ENCODE measurements at places on chromosomes 11 and 22.

DNA sequence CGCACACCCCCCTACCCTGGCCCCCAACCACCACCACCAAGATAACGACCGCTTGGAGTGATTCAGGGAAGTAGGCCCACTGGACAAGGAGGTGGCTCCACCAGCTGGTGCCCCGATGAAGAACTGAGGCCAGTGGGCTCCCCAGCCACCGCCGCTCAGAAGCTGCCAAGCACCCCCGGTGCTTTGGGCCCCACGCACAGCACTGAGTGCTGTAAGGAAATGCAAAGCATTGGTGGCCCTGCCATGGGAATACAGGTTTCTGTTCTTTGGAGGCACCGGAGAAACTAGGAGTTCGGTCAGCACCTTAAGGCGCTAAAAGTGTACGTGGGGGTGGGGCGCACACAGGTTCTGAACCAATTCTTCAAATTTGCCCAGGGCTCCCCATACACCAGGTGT, 664 bp upstream of the PRSS23 start:
- no peak for DNase-seq

GRCh38 chr22:46201059-46201757, 48.9 kb downstream of the CDPF1 start:
- no peak for DNase-seq

DNA sequence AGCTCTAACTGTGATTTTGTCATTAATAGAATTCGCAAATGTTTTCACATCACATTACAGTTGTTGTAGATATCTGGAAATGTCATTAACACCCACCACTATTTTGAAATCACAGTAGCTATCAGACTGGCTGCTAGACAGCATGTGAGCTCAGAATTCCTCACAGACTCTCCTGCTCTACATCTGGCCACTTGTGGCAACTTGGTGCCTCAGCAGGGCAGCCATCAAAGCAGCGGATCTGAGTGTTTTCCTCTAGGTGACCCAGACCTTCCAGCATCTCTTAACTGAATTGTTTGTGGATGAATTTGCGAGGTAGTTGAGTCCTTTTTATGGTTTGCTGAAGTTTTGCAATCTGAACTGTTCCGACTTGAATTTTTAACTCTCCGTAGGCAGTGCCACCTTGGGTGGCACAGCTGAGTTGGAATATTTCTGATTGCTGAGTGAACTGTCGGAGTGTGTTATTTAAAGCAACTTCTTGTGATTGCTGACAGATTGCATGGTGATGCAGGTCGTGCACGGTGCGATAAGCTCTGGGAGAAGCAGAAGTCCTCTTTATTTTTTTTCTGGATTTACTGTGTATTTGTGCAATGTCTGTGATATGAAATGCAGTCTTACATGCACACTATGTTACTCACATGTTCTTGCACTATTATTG, 114.0 kb upstream of the PLET1 start:
- DNase-seq = no peak

GRCh38 chr11:27291302-27291889, 71.6 kb downstream of the CCDC34 start:
- DNase-seq = peak; percentile 3

DNA sequence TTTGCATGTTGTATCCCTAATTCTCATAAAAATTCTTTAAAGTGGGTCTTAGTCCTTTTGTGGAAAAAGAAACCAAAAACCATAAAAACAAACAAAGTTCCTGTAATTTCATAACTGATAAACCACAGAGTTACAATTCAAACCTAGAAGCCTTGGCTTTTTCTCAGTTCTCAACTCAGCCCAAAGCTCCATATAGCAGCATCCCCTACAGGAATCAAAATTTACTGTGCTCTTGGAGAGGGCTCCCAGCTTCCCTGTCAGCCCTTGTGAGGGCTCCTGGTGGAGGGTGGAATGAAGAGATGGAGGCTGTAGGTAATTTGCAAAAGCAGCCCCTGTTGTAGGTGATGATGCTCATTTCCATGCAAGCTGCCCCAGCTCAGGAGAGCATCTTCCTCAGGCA, 506.1 kb upstream of the KIRREL3 start:
- no peak for DNase-seq

DNA sequence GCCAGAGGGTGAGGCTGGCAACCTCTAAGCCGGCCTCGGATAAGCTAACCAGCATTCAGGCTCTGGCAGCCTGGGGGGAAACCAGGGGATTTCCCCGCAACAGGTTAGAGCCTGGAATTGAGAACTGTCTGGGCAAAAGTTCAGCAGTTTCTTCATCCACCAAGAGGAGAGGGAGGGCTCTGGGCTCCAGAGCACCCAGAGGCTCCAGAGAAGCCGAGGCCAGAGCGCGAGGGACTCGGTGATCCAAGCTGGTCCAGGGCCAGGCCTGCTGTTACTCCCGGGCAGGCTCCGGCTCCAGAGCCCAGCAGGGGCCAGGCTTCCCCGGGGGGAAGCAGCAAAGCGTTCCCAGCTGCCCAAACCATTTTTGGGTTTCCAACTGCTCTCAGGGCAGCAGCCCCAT, 13.3 kb upstream of the SH3BP1 start:
- DNase-seq = no peak

- DNase-seq = no peak
Measured at GRCh38 chr22:39255449-39256185, 10.8 kb upstream of the PDGFB start.

DNA sequence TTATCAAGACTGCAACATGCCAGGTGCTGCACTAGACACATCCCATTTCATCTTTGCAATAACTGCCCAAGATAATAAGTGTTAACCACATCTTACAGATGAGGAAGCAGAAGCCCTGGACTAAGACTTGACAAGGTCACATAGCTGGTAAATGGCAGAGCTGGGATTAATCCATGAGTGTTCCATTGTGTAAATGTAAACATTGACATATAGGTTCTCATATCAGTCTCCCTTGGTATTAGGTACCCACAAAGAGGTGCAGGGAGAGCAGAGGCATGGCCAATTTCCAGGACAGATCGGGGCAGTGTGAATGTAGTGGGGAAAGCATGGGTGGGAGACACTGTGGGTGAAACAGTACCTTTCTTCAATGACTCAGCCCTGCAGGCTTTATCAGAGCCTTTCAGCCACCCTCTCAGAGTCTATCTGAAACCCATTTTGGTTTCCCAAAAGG, 17.9 kb downstream of the MICAL2 start:
- no peak for DNase-seq

- no peak for DNase-seq
Measured at GRCh38 chr11:45739866-45740265, 65.1 kb upstream of the SLC35C1 start.

GRCh38 chr22:17065433-17065832, 19.4 kb upstream of the IL17RA start:
- no peak for DNase-seq

DNA sequence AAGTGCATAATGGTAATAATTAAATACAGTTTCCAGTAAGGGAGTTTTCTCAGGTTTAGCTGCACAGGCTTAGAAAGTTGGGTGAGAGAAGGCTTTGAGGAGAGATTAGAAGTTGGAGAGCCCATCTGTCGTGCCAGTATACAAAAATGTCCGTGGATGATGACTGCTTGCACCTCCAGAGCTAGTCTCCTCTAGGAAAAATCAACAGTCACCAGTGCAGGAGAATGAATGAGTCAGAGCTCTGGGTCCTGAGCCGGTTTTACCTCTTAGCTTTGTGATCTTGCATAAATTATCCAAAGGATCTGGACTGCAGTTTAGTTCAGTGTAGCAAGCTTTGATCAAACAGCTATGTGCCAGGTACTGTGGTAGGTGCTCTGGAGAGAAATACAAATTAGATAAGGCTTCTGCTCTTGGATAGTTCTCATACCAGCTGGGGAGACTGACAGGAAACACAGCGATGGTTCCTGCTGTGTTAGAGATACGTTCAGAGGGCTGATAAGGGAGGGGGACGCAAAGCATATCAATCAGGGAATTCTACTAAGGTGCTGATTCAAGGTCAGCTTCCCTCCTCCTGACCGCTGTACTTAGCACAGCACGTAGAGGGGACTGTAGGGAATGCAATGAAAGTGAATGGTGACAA, 125.9 kb downstream of the TEAD1 start:
- no peak for DNase-seq

- DNase-seq = no peak
Measured at GRCh38 chr11:73267122-73267846, 4.9 kb upstream of the P2RY6 start.

DNA sequence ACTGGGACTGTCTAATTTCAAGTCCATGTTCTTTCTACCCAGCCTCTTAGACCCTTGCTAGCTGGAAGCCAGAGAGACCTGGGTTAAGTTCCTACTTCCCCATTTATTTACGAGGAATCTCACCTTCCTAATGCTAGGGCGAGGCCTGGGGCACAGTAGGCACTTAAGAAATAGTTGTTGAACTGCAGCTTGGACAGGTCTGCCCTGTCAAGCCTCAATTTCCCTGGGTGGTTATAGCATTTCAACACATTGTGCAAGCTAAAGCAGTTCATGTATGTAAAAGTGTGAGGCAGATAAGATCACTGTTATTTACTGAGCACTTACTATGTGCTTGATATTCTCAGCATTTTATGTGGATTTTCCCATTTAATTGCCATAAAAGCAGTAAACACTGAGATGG, 12.1 kb downstream of the NAV2 start:
- DNase-seq = no peak

DNA sequence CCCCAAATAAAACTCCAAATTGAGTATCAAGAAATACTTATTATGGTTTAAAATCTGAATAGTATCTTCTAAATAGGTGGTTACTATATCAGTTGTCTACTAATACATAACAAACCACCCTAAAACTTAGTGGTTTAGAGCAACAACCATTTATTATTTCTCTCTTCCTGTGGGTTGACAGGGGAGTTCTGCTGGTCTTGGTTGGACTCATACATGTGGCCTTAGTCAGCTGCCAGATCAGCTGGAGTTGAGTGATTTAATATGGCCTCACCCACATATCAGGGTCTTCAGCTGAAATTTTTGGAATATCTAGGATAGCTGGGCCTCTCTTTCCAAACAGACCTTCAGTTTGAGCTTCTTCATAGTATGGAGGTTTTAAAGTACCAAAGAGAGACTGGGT, 34.5 kb downstream of the C11orf65 start:
- no peak for DNase-seq

GRCh38 chr11:131624531-131624930, 254.1 kb downstream of the NTM start:
- no peak for DNase-seq

- no peak for DNase-seq
Measured at GRCh38 chr22:27473533-27473932, 328.0 kb downstream of the MN1 start.

DNA sequence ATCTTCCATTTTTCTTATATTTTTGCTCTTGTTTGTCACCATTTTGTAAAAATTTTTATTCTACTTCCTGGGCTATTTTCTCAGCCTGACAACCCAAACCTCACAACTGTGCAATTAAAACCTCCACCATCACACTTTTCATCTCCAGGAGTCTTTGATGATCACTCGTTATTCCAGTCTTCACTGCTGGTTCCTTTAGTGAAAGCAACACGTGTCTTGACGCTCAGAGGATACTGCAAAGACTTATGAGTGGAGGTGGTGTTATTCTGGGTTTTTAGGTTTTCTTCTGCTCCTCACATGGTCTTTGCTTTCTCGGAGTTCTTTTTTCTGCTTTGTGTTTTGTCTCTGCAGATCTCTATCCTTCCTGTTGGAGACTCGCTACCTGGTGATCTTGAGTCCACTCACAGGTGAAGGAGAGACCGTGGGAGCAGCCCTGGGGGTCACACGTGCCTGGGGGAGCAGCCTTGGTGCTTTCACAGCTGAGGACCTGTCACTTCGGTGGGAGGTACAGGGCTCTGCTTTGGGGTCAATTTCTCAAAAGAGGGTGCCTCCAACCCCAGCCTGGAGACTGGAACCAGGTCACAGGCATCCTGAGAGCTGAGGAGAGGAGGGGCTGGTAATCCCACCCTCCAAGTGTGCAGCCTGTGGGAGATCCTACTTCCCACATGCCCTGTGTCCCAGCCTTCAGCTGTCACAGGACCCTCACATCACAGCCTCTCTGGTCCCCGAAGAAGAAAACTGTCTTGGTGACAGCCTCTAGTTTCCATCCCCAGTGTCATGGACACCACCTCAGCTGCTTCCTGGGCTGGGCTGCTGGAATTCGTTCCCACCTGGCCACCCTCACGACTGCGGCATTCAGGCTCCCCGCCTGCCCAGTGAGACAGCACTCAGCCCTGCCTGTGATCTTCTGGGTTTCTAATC, 11.0 kb downstream of the SULT4A1 start:
- DNase-seq = no peak

GRCh38 chr11:80362563-80363340, 921.9 kb upstream of the TENM4 start:
- no peak for DNase-seq

GRCh38 chr11:46202149-46202548, 75.3 kb upstream of the CREB3L1 start:
- DNase-seq = no peak

- DNase-seq = no peak
Measured at GRCh38 chr11:78467370-78467769, 49.8 kb upstream of the GAB2 start.

GRCh38 chr11:65498042-65498726, 661 bp upstream of the MALAT1 start:
- peak; percentile 69 for DNase-seq

DNA sequence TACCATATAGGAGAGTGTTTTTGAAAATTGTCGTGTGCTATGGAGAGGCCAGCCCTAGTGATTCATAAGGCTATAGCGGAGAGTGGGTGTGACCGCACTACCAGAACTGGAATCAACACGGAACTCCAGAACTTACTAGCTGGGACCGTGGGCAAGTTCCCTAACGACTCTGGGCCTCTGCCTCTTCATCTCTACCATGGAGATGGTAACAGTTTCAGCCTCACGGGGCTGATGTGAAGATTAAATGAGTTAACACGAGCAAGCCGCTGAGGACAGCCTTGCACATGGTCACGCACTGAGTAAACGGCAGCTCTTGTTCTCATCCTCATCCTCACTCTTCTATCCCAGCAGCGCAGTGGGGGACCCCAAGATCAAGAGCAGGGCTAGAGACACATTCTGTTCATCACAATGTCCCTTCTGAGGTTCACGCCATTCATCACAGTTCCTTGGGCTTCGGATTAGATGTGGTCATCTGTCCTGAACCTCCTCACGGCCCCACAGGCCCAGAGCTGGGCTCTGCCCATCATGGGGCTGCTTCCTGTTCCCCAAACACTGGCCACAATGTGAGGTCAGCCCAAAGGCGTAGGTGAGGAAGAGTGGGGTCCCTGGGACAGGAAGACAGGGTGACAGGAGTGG, 47.2 kb upstream of the CD5 start:
- no peak for DNase-seq

DNA sequence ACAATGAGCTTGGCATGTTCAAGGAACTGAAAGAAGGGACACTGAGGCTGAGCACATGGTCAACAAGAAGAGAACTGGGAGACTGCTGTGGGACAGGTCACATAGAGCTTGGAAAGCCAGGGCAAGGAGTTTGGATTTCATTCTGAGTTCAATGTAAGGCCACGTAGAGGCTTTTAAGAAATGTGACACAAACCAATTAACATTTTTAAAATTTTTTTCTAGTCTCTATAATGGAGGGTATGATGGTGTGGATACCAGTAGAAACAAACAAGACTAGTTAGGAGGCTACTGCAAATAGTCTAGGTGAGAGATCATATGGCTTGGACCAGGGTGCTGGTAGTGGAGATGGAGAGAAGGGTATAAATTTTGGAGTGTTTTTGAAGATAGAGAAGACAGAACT, 56.7 kb downstream of the RAB30 start:
- DNase-seq = no peak

- DNase-seq = no peak
Measured at GRCh38 chr11:112185883-112186282, 10.6 kb downstream of the BCO2 start.

All from naive thymus-derived CD8-positive, alpha-beta T cell (primary cell).